ENCODE measurements at places on chromosomes 16 and 17.

DNA sequence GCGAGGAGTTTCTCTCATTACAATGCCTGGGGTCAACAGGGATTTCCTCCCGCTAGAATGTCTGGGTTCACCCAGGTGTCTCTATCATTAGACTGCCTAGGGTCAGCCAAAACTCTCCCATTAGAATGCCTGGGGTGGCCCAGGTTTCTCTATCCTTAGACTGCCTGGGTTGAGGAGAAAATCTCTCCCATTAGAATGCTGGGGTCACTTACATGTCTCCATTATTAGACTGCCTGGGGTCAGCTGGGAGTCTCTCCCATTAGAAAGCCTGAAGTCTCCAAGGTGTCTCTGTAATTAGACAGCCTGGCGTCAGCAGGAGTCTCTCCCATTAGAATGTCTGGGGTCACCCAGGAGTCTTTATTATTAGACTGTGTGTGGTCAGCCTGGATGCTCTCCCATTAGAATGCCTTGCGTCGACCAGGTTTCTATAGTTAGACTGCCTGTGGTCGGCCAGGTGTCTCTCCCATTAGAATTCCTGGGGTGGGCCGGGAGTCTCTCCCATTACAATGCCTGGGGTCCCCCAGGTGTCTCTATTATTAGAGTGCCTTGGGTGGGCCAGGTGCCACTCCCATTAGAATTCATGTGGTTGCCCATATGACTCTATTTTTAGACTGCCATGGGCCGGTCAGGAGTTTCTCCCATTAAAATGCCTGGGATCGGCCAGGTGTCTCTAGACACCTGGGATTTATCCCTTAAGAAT lies 2272.1 kb downstream of the TP53TG3F start:
- DNase-seq = no peak

- no peak for DNase-seq
These were observed 32.4 kb downstream of the KCNJ16 start for GRCh38 chr17:70107441-70107840.

DNA sequence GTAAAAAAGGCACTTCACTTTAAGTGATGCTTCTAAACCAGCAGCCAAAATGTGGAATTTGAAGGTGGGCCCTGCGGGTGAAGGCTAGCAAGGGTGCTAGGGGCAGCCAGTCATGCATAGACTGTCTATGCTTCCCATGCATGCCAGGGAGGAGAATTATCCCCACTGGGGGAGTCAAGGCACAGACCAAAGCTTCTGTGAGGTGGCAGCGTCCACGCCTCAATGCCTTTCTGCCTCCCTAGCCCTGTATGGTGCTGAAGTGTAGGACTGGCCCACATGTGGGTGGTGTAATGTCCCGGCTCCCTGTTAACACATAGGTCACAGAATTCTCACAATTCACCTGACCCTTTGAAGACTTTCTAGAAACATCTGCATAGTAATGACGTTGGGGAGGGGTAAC lies 1.9 kb downstream of the HS3ST2 start:
- no peak for DNase-seq

DNA sequence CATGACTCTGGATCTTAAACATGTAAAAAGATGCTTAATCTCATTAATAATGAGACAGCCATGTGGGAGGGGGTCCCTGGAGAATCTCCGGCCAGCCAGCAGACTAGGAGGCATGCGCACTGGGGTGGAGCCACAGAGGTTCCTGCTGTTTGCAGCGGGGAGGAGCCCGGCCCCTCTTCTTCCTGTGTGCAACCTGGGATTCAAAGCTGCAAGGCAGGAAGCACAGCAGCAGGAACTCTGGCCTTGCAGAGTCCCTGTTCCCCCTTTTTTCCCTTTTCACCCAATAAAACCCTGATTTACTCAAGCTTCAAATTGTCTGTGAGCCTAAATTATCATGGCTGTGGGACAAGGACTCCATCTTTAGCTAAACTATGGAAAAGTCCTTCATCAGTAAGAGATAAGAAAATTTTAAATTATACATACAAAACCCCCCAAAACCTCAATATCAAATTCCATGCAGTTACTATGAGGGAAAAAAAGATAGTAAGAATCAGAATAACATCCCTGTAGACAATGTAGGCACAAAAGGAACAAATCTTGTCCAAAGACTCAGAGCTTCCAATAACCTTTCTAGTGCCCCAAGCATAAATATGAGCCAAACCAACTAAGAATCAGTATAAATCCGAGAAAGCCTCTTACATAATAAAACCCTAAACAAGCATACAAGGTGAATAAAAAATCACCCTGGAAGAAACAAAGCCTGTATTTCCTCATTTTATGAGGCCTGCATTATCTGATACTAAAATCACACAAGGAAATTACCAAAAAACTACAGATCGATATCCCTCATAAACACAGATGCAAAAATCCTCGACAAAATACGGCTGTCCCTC lies 12.1 kb downstream of the CFDP1 start:
- peak; percentile 16 for DNase-seq

- peak; percentile 88 for DNase-seq
These were observed 4.4 kb downstream of the STX1B start for GRCh38 chr16:31006086-31006385.

DNA sequence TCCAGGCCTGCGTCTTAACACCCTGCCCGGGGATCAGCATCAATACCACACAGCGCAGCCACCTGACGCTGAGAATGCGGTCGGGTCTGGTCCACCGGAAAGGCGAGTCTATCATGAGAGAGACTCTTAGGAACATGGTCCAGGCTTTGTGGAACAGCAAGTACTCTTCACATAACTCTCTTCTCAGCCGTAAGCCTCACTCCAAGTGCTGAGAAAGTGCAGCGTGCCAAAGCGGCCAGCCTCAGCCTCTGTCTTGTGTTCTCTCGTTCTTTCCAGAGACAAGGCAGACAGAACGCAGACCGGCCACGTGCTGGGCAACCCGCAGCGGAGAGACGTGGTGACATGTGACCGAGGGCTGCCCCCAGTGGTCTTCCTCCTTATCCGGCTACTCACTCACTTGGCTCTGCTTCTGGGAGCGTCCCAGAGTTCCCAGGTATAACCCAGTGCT lies 34.4 kb upstream of the ENDOV start:
- no peak for DNase-seq

- DNase-seq = no peak
These were observed 16.6 kb downstream of the KIF1C start for GRCh38 chr17:5014357-5014756.

DNA sequence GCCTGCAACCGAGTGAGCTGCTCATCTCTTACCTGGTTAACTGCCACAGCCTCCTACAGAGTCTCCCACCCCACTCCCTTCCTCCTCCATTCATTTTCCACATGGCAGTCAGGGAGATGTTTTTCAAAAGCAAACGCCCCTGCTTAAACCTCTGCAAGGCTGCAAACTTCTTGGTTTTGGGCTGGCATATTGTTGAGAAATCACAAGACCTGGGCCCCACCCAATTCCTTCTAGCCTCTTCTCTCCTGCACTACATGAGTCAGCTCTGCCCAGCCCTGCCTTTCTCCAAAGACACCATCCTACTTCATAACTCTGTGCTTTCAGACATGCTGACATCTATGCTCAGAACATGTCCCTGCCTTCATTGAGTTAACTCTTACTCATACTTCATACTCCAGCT lies 136.1 kb downstream of the SPACA3 start:
- no peak for DNase-seq

DNA sequence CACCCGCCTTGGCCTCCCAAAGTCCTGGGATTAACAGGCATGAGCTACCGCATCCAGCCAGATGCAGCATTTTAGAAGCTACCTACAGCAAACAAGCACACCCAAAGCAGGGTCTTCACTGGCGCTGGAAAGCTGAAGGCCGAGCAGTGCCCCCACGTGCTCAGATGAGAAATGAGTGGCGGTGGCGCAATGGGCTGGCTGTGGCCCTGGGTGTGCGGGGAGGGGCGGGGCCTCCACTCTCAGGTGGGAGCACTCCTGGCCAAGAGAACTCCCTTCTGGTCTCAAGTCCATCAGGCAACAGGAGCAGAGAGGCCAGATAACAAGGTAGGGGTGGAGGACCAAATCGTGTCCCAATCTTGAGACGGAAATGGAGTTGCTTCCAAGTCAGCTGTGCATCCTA lies 12.1 kb downstream of the TMEM11 start:
- DNase-seq = no peak

- DNase-seq = no peak
These were observed 15.6 kb downstream of the DCAKD start for GRCh38 chr17:45035848-45036247.

DNA sequence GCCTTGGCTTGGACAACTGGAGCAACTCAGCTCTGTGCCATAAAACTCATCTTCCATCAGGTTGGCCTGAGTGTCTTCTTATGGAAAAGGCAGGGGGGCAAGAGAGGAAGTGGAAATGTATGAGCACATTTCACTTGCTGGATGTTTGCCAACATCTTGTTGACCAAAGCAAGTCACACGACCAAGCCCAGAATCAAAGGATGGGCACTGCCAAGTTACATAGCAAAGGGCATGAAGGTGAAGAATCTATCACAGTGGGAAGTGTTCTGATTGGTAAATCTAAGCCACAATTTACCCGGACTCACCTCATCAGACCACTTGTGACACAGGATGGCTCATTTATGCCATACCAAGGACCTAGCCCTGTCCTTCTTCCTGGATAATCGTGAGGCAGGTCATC lies 310.5 kb upstream of the IRX5 start:
- DNase-seq = no peak

- peak; percentile 63 for DNase-seq
These were observed 41.0 kb upstream of the SREBF1 start for GRCh38 chr17:17877529-17878358.
